ENCODE measurements at places on chromosomes 13 and 19. TPM values are rescaled to one million over a fixed set of nuclear protein-coding genes. Genes with fewer than 3 reads are reported as not detected.
A peak's percentile ranks its signal among the peaks of the same experiment; 100 is the strongest.

- no peak for DNase-seq
Observed at GRCh38 chr19:32458500-32459123, 53.0 kb downstream of the DPY19L3 start.

- DNase-seq, result no peak
Observed at GRCh38 chr19:51456541-51457290, 1.5 kb downstream of the SIGLEC8 start.

DNA sequence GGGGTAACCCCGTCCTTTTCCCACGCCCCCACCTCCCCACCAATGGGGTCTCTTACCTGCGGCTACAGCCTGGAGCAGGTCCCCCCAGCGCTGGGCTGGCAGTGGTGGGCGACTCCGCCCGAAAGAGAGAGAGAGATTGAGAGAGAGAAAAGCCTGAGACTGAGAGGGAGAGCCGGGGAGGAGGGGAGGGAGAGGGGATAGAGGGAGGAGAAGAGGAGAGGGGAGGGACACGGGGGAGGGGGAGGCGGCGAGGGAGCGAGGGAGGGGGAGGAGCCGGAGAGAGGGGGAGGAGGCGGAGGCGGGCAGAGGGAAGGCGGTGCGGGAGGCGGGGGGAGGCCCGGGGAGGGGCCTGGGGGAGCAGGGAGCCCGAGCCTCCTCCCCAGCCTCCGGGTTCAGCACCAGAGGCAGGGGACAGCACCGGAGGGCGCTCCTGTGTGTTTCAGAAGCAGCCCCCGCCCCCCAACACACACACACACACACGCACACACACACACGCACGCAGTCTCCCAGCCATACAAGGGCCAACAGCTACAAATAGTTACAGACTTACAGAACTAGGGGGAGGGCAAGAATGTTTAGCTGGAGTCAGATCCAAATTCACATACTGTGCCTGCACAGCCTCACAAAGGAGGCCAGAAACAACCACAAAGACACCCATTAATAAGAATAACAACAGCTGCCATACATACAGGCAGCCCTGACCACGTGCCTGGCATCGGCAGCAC, at the start of gene SLC8A2:
SLC8A2 (minus strand) TSS at position 161 of the 725 bp plus-strand sequence. CDS start 5,490 bp downstream, outside the sequence.
- peak; percentile 54 for DNase-seq

- DNase-seq, result no peak
Observed at GRCh38 chr13:51502153-51502651, 49.4 kb upstream of the INTS6 start.

PSG2 gene
- 1.0 TPM for polyA plus RNA-seq
